ENCODE measurements at places on chromosomes 7 and 10.

GRCh38 chr10:3132036-3133025, 40.3 kb downstream of the PITRM1 start:
- DNase-seq = no peak

DNA sequence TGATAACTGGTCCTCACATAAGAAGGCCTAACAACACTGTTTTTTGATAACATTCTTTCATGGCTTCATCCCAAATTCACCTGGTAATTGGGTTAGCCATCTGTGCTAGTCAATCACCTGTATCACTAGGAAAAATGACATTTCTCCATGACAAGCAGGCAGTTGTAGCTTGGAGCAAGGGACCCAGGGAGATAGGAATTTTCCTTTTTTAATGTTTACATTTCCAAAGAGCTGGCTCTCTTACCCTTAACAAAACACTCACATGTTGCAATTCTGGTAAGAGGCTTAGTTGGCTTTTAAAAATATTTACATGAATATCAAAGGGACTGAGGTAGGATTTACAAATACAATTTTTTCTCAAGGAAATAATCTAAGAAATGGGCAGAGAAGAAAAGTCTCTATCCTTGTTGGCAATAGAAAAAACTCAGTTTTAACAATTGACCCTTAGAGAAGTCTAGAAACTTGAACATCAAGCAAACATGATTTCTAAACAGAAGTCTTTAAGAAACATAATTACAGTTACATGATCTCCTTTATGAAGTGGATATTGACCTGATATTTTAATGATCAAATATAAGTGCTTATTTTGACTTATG, 16.1 kb upstream of the AKR1C1 start:
- no peak for DNase-seq

DNA sequence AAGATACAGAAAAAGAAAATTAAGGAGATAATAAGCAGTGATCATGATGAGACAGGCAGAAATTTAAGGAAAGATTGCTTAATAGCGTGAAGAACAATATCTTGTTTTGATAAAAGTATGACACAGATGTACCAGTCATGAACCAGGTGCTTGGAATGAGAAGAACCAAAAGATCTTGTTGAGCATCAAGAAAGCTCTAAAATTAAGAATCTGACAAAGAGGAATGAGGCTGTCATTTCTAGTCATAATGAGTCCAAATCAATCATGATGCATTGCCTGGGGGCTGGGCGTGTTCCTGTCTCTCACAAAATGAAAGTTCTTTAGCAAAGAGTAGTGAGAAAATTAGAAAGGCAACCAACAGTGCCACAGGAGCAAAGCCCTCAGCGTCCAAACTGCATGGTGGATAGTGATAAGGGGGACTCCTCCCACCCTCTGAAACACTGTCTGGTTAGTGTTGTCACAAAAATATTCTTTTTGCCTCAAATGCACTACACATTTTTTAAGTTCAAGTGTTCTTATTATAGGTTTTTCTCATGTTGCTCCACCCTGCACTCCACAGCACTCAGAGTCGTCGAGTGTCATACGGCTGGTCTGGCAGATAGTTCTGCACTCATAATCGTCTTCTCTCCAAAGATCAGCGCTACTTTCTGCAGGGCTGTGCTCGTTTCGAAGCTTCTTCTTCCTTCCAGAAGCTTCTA, 439.6 kb downstream of the TNS3 start:
- DNase-seq = no peak

- DNase-seq = no peak
Observed at GRCh38 chr10:1378473-1378872, 322.3 kb downstream of the WDR37 start.

GRCh38 chr7:116095396-116095795, 64.8 kb upstream of the TFEC start:
- DNase-seq = no peak

GRCh38 chr7:24323961-24324480, 40.0 kb downstream of the NPY start:
- DNase-seq = no peak

DNA sequence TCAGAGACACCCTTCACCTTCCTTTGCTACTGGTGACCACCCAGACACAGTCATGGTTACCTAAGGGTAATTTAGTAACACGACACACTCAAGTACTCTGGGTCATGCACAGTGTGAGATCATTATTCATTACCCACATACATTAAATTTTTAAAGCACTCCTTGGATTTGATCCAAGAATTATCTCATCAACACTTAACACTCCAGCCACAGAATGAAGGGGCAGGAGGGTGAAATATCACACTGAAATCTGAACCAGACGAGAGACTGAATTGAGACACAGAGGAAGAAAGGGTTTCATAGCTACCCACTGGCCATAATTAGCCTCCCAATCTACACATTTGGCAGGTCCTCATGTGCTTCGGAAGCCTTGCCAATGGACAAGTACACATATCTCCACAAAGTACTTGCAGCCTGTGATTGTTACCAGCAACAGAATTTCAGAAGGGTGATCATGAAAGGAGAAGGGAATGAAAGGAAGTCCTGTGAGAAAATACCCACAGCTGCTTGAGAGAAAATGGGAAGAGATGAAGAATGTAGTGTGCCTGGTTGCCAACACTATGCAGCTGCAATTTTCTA, 189.3 kb downstream of the POLR1F start:
- DNase-seq = no peak

- no peak for DNase-seq
Observed at GRCh38 chr10:1570416-1571051, 166.8 kb downstream of the ADARB2 start.

DNA sequence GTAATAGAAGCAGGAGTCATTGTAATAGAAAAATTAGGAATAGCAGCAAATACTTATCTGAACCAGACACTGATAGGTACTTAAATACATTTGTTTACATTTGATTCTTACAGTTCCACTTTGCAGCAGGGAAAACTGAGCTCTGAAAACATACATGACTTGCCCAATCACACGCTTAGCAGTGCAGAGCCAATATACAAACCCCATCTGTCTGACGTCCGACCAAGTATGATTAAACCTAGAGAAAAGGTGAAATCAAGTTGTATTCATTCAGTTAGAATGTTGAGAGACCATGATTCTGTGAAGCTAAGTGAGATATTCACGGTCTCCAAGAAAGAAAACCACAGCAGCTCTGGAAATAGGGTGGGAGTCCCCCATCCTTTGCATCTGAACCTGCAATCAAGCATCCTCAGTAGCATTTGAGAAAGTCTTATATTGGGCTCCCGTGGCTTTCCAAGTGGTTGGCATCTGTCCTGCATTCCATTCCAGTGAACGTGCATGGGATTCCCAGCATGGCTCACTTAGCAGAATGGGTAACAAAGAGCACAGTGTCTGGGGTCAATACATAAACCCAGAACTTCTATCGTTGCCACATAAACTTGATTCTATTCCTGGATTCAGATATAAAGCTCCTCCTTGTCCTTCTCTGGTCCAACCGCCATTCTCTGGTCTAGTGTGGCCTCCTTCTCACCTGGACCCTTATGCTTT, 148.7 kb upstream of the RSU1 start:
- DNase-seq = no peak

GRCh38 chr7:151272405-151272804, 23.9 kb upstream of the SMARCD3 start:
- no peak for DNase-seq

DNA sequence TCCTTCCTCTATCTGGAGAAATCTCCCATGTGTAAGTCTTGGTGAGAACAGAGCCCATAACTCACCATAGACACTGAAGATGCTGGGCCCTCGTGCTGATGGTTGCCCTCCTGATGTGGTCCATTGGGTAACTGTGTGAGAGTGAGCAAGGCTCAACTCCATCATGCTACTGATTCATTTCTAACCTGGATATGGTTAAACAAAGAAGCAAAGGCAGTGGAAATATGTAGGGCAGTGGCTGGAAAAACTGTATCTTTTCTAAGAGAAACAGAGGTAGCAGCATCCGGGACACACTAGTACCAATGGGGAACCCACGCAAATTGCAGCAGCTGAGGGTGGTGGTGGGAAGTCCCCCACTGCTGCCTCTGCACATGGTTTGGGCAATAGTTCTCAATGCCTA, 221.7 kb downstream of the KLF6 start:
- DNase-seq = no peak

DNA sequence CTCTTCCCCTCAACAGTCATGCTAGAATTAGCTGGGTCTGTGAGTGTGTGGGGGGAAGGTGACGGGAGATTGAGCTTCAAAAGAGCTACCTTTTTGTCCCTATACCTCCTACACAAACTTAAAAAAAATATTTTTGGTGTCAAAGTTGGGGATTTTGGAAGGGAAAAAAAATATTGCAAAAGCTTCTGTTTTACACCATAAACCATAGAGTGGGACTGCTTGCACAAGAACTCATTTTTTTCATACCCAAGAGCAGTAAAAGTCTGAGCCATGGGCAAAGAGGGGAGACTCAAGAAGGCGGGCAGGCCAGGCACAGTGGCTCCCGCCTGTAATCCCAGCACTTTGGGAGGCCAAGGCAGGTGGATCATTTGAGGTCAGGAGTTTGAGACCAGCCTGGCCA, 9.4 kb upstream of the ZDHHC4 start:
- no peak for DNase-seq

Data from DMS79 (cell line).